ENCODE measurements at places on chromosomes 3 and 15.

DNA sequence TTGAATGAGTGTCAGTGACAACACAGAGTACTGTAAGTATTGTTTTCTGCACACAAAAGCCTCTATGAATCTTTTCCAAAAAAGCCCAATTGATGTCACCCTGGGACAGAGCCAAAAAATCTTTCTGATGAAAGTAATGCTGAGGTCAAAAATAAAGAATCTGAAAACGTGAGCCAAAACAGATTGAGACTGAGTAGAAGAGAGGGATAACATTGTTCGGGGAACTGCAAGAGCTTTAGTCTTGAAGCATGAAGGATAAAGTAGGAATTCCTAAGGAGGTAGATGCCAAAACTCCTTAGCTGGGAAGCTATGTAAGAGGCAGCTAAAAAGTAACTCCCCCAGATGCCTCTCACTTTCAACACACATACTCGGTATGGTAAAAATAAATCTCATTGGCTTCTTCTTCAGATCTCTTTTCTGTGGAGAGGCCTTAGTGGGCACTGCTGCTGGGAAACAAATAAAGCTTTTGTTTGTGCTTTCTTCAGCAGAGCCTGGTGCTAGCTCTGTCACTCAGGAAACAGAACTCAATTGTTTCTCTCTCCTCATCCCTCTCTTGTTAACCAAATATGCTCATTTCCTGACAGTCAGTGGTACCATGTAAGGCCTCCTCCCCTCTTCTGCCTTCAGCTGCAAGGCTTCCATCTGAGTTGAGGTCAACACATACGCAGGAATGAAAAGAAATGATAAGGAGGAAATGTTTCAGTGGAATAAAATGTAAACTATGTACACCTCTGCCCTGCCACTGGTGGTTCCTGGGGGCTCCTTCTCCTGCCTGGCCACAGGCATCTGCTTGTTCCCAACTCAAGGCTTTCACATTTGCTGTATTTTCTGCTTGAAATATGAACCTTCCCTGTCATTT is 58.1 kb downstream of the CD200 start:
- no peak for DNase-seq

DNA sequence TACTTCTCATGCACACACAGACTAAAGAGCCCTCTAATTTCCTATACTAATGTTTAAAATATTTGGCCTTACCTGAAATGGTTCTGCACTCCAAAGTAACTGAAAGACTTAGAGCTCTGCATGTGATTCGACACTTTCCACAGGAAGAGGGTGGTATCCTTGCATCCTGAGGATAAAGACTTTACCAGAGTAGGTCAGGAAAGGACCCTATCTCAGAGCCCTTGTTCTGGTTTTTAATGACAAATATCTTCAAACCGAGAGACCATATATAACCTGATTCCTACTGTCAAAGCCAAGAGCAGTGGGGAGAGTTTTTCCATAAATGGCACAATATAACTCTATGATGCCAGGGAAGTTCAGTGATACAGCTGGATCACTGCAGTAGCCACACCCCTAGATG is at the start of gene GP5:
Gene GP5, minus strand, starts transcription at position 101 of the 400 bp plus-strand sequence. CDS start 984 bp downstream, outside the sequence.
- peak; percentile 44 for DNase-seq

GRCh38 chr3:183764847-183765731 is 60.3 kb downstream of the MAP6D1 start:
- DNase-seq, result no peak

- no peak for DNase-seq
Measured at GRCh38 chr3:167148136-167148535, 232.0 kb downstream of the ZBBX start.

DNA sequence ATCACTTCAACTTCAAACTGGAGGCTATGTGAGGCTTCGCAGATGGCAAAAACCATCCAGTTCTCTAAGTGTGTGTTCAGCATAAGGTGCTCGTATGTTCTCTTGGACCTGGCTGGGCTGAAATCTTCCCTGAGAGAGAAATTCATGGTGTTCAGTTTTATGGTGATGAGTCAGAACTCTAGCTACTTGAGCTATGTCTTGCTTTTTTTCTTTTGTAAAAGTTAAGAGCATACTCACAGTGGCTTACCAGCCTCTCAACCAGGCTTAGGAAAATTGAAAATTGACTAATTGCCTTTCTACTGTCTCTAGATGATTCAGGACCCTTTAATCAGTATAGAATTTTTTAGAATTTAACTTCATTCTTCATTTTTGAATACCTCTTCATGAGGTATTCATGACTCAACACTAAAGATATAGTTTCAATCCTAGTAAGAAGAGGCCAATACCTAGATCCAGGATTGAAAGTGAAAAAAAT is 617.5 kb downstream of the TBL1XR1 start:
- DNase-seq, result no peak

- DNase-seq, result no peak
Measured at GRCh38 chr3:65963787-65964677, 74.7 kb downstream of the MAGI1 start.

GRCh38 chr3:130748981-130749380 is 2.4 kb upstream of the PIK3R4 start:
- no peak for DNase-seq

DNA sequence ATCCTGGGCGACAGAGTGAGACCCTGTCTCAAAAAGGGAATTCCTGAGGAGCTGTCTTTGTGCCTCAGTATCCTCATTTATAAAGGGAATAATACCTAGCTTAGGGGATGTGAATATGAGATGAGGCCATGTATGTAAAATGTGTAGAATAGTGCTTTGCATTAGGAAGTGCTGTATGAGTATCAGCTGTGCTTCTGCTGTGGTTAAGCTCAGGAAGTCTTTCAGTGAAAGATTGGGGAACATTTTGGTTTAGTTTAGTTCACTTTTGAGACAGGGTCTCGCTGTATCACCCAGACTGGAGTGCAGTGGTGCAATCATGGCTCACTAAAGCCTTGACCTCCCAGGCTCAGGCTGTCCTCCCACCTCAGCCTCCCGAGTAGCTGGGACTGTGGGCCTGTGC is 10.6 kb downstream of the THUMPD3 start:
- DNase-seq, result peak; percentile 70

- DNase-seq, result no peak
Measured at GRCh38 chr3:192515664-192516045, 211.7 kb downstream of the FGF12 start.

DNA sequence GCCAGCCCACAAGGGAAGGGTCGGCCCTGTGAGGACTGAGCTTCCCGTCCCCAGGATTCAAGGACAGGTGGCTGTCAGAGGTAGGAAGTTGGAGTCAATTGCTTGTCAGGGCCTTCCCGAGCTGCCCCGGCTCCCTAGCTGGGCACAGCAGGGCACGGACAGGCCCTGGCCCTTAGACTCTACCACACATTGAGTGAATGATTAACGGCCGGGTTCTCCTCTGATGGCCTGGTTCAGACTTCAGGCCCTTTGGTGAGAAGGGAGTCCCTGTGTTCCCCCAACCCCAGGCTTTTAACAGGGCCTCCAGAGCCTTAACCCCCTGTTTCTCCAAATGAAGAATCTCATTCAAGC is 16.4 kb upstream of the FGD5 start:
- DNase-seq, result no peak

DNA sequence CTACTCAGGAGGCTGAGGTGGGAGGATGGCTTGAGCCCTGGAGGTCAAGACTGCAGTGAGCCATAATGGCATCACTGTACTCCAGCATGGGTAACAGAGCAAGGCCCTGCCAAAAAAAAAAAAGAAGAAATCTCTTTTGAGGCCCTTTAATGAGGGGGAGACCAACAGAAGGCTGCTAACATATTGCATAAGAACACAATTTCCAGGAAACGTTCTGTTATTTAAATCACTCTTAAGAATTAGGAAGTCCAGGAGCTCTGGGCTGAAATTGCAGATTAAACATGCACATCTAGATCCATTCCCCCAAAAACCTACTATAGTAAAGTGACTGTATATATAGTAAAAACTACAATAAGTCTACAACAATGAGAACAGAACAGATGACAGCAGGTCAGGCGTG is 16.1 kb upstream of the BLM start:
- peak; percentile 53 for DNase-seq

GRCh38 chr3:135860761-135861160 is 104.8 kb upstream of the PPP2R3A start:
- no peak for DNase-seq

DNA sequence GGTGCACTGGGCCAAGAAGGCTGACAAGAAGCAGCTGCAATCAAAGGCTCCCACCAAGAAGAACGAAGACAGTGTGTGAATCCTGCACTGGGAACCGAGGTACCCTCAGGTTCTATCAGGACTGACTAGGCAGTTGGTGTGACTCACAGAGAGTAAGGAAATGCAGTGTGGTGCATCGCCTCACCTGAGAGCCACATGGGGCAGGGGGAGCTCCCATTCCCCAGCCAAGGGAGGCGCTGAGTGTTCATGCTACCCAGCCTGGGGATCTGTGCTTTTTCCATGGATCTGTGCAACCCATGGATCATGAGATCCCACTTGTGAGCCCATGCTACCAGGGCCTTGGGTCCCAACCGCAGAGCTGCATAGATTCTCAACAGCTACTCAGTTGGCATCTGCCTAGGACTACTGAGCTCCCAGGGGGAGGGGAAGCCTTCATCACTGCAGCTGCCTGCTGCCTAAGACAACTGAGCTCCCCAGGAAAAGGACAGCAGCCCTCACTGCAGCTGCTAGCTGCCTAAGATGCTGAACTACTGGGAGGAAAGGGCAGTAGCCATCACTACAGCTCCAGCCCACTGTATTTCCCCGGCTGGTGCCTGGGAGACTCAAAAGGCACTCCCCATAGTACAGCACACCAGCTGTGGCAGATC is 6.9 kb upstream of the PLSCR2 start:
- DNase-seq, result no peak

DNA sequence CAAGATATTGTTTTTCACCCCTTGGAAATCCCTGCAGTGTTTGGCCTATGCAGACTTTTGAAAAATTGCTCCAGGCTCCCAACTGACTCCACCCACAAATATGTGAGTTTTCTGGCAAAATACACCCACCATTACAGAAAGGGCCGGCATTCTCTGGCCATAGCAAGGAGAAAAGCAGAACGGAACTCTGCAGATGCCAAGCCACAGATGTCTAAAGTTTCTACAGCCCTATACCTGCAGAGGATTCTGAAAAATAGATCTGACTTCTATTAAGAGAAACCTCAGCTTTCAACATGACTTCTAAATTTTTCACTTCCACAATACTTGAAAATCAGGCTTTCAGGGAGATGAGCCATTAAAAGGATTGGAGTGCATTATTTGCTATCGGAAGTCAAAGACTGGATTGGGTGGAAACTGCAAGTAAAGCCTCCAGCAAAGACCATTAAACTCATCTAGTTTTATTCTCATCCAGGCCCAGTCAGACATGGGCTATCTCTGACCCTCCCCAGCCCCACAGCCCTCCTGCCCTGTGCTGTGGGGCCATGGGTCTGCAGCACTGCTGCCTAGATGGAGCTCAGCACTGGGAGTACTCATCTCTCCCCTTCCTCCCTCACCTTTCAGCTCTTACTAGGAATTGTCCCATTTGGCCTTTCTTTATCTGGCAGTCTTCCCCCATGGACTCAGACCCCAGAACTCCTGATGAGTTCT is 243.1 kb upstream of the GOLGA6L4 start:
- no peak for DNase-seq

- DNase-seq, result peak; percentile 52
Measured at GRCh38 chr3:42071904-42072812, 19.0 kb upstream of the TRAK1 start.

- DNase-seq, result no peak
Measured at GRCh38 chr3:99678023-99678422, 39.6 kb downstream of the COL8A1 start.

DNA sequence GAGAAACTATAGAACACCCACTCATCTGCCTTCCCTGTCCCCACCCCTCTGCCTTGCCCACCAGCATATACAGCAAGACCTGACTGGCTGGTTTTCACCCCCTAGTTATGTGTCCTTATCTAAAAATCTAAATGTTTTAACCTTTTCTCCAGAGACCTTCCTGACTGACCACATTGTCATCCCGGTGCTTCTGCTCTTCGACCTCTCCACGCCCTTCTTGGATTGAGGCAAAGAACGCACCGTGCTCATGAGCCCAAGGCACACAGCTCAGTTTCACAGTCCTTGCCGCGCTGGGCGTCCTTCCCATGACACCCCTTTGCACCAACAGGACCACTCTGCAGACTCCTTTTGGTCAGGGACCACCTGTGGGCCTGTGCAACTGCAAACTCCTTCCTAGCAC is 62.7 kb downstream of the B3GNT5 start:
- DNase-seq, result no peak

DNA sequence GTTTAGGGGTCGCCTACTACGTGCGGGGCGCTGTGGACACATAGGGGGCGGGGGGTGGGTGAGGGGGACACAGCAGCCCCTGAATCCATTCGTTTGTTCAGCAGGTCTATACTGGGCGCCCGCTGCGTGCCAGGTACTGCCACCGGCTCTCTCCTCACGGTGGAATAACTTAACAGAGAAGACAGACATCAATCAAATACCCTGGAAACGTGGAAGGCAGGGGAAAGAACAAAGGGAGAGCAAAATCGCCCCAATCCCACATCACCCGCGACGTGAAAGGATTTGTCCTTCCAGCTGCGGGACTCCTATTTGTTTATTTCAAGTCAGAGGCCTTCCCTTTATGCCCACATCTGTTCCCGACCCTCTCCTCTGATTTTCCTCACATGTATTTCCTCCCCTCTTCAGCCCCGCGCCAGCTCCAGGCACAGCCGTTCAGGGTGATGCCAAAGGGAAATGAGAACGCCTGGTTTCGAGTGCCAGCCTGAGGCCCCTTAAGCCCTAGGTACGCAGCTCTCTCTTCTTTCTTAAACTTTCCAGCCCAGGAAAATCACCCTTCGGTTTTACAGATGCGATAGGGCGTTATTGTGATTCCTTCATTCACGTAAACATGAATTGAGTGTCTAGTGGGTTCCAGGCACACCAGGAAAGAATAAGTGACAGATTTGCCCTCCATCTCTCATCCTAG is 726 bp upstream of the PROK2 start:
- no peak for DNase-seq

- DNase-seq, result no peak
Measured at GRCh38 chr15:62857411-62857853, 185.1 kb upstream of the TPM1 start.

DNA sequence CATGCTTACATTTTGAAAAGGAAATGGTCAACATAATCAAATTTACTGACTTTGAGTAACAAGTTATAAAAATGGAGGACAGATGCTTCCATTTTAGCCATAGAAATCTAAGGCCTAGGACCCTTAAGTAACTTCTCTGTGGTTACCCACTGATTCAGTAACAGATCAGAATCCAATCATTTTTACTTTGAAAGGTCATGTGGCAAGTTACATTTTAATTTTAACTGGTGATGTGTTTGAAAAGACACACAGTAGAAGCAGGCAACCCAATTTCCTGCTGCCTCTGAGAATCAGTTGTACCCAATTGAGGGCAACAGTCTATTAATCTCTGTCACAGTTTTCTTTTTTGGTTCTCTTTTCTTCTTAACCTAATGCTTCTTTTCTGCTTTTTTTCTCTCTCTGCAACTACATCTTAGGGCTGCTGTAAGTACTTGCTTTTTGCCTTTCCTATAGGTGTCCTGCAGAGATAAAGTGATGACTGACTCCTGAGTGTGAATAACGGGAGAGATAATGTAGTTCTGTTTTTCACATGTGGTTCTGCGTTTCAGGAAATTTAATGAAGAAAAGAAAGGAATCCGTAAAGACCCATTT is 3.3 kb downstream of the ZWILCH start:
- no peak for DNase-seq

- peak; percentile 69 for DNase-seq
Measured at GRCh38 chr15:40105517-40106202, 3.0 kb downstream of the BMF start.

- DNase-seq, result no peak
Measured at GRCh38 chr15:98874773-98875172, 132.8 kb downstream of the PGPEP1L start.

Data from common myeloid progenitor, CD34-positive (primary cell).